ENCODE measurements at places on chromosomes 6 and 20. TPM values are rescaled to one million over a fixed set of nuclear protein-coding genes. Genes with fewer than 3 reads are reported as not detected.
A peak's percentile ranks its signal among the peaks of the same experiment; 100 is the strongest.

DNA sequence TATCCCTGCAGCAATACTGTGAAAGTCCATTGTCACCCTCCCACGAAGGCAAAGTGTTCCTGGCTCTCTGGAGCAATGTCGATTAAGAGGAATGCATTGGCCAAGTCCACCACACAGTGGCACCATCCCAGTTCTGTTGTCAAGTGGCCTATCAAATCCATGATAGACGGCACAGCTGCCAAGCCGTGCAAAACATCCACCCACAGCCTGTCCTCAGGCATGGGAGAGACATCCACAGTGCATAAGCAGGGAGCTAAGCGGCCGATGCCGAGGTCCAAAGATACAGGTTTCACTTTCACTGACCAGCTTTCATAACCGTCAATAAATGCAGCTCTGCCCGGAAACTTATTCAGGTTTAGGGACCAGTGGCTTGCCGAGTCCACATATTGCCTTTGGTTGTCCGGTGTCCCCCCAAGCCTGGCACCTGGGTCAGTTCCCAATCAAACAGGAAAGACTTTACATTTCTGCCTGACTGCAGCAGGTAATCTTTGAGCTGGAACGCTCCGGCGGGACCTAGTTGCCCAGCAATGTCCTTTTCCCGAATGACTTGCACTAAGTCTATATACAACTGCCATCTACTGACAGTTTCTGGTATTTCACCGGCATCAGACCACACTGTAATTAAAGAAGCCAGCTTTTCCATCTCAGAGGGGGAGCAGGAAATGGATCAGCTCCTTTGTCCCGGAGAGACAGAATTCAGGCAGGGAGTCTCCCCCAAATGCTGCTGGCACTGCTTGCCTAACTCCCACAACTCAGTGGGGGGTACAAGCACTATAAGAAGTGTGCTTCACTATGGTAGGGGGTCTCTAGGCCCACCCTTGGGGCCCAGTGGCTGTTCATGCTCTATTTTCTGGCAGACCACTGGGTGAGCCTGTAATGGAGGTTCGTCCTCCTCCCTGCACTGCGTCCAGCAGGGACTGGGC, 6.3 kb downstream of the ZKSCAN3 start:
- peak; percentile 68 for DNase-seq

- DNase-seq: no peak
These were observed 202.8 kb downstream of the BTBD9 start for GRCh38 chr6:38436726-38437465.

DNA sequence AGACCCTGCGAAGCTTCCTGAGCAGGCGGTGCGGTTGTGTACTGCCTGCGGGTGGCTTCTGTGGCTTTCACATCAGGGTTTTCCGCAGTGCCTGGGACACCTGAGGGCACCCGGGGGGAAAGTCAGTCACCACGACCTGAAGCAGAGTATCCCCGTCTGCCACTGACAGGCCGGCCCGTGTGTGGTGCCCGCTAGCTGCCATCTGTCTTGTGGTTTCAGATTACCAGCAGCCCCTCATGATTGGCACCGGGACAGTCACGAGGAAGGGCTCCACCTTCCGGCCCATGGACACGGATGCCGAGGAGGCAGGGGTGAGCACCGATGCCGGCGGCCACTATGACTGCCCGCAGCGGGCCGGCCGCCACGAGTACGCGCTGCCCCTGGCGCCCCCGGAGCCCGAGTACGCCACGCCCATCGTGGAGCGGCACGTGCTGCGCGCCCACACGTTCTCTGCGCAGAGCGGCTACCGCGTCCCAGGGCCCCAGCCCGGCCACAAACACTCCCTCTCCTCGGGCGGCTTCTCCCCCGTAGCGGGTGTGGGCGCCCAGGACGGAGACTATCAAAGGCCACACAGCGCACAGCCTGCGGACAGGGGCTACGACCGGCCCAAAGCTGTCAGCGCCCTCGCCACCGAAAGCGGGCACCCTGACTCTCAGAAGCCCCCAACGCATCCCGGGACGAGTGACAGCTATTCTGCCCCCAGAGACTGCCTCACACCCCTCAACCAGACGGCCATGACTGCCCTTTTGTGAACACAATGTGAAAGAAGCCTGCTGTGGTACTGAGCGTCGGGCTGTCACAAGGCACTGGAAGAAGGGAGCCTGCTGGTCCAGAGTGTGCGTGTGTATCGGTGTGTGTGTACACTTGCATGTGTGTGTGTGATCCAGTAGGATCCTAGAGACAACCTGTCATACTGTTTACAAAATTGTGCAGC, 54.4 kb downstream of the GOPC start:
- DNase-seq: no peak

- DNase-seq: no peak
These were observed 19.7 kb downstream of the BTN2A1 start for GRCh38 chr6:26477426-26477825.

GRCh38 chr6:36297511-36297910, 27.7 kb downstream of the PNPLA1 start:
- DNase-seq: no peak

- DNase-seq: no peak
These were observed 3.0 kb upstream of the ABCF1 start for GRCh38 chr6:30568245-30568644.

DNA sequence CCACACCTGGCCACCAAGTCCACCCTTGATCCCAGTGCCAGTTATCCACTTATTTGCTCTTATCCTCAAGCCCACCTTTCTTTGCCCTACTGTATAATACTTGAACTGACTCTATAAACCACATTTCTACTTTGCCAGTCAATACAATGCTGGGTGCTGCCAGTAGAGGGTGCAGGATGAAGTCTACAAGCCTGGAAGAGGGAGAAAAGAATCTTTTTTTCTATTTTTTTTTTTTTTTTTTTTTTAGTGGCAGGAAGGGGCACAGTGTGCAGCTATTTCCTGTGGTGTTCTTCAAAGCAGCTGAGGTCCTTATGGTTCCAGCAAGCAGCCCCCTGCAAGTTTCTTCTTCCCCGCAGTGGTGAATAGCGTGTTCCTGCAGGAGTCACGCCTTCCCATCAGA, 22.2 kb upstream of the GABRR1 start:
- DNase-seq: no peak

GRCh38 chr6:145235207-145235606, 500.1 kb downstream of the EPM2A start:
- no peak for DNase-seq

- DNase-seq: peak; percentile 35
These were observed 134.4 kb downstream of the ARHGAP18 start for GRCh38 chr6:129575378-129576118.

GRCh38 chr6:20464847-20465246, 63.2 kb downstream of the E2F3 start:
- DNase-seq: no peak

DNA sequence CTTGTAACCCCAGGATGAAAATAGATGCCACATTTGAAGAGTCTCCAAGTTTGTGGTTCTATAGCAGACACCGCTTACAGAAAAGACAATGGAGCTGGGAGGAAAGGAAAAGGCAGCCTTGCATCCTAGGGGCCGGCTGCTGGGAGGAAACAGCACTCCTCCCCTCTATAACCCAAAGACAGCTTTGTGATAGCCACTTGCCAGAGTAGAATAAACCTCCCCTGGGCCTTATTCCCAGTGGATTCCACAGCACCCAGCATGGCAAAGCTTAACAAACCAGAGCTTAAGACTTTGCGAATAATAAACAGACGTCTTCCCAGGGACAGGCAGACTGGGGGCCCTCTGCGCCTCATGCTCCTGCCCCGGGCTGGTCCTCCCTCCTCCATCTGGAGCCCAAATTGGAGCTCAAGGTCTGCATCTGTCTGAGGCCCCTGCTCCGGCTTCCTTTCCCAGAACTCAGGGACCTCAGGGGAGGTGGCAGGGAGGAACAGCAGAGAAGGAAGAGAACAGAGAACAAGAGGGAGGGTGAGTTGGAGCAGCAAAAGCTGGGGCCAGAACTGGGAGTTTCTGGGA, 8.8 kb upstream of the TAF8 start:
- no peak for DNase-seq

GRCh38 chr6:11262242-11262641, 29.8 kb upstream of the NEDD9 start:
- DNase-seq: no peak

DNA sequence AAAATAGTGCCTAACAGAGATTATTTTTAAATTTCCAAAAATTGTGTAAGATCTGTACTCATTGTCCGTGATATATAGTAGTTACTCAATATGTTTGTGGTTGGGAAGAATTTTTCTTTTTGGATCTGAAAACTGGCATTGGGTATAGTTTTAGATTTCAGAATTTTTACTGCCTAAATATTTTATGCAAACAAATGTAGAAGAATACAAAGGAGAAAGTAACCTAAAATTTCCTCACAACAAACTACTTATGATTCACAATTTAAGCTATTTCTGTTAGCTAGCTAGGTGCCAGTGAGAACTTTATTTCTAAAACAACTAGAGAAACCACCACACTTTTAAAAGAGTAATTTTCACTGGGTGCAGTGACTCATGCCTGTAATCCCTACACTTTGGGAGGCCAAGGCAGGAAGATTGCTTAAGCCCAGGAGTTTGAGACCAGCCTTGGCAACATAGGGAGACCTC, 38.8 kb downstream of the SESN1 start:
- no peak for DNase-seq

DNA sequence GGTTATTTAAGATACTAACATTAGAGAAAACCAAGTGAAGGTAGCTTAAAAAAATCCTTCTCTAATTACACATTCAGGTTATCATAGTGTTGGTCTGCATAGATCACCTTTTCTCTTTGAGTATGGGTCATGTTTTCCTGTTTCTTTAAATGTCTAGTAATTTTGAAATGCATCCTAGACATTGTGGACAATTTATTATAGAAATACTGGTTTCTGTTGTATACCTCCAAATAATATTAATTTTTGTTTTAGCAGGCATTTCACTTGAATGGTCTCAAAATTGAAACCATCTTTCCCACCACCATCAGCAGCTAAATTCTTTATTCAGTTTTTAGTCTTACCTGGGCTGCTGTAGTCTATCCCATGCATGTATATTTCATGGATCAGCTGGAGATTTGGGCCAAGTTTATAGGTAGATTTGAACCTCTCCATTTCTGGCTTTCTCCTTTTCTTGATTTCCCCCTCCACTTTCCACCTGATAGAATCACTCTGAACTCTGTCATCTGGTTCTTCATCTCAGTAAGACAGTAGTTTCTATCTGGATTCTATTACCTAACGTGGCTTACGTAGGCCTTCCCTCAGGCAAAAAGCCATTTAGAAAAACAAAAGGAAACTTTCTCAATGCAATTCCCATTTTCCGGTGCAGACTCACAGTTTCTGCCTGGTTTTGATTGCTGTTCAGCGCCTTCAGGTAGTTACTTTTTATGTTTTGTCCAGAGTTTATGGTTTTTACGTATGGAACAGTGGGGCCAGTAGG, 52.3 kb downstream of the ZFAND3 start:
- DNase-seq: no peak

DNA sequence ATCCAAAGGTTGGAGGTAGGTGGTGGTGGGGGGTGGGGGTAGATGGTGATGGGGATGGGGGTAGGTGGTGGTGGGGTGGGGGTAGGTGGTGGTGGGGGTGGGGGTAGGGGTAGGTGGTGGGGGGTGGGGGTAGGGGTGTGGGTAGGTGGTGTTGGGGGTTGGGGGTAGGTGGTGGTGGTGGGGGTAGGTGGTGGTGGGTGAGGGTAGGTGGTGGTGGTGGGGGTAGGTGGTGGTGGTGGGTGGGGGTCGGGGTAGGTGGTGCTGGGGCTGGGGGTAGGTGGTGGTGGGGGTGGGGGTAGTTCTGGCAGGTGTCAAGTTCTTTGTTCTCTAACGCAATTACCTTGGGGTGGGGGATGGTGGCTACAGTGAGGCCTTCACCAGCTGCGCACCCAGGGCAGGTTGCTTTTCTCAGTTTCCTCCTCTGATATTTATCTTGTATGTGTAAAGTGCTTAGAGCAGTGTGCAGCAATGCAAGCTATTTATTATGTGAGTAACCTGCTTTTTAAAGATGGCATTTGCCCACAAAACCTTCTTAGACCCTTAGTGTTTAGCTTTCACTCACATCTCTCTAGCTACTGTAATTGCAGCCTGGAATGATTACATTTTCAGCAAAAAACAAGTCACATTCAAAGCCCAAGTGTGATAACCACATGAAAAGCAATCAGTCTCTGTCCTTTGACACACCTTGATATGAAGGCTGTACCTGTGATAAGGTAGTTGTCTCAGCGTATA, 8.2 kb upstream of the CCDC167 start:
- DNase-seq: no peak

The TTK gene
- total RNA-seq: 5.5 TPM

The PACRG gene
- total RNA-seq: 1.7 TPM

The TNF gene
- total RNA-seq: 18.6 TPM

The FHL5 gene
- not detected for total RNA-seq

The TREML1 gene
- not detected for total RNA-seq

The CFAP206 gene
- total RNA-seq: 0.07 TPM

The TCP11 gene
- total RNA-seq: not detected

All from kidney epithelial cell (primary cell).